Skin of body (tissue), 3 donors: ENCODE measurements at places on chromosomes 16 and 17. TPM values are rescaled to one million over a fixed set of nuclear protein-coding genes. Genes with fewer than 3 reads are reported as not detected.
A peak's percentile ranks its signal among the peaks of the same experiment; 100 is the strongest.

OR4D1 gene
- not detected for total RNA-seq

METTL9 gene
- 113 TPM for total RNA-seq

KCNJ16 gene
- total RNA-seq = 0.69 TPM

HSD17B2 gene
- total RNA-seq = 12.4 TPM

GAS7 gene
- total RNA-seq = 60.8 TPM

DNA sequence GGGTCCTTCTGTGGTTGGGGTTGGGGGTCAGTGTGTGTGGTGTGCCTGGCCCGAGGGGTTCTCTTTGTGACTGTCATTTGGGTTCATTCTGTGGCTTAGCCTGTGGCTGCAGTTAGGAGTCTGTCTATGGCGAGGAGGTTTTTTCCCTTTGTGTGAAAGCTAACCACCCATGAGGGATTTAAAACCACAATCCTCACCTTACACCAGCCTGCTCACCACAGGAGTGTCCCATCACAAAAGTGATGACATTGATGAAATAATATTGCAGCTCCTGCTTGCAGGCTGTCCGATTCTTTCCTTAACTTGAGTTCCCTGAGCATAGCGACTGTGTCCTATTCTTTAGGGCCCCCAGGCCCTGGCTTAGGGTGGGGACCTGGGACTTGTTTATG is 113.6 kb downstream of the RAP1GAP2 start:
- DNase-seq = no peak

- DNase-seq = no peak
These were observed 1.2 kb upstream of the ATP2A1 start for GRCh38 chr16:28876973-28877654.

GRCh38 chr16:4403133-4403949 is 13.1 kb downstream of the CORO7 start:
- no peak for DNase-seq

GRCh38 chr17:73045724-73046123 is 46.8 kb downstream of the SLC39A11 start:
- no peak for DNase-seq

GRCh38 chr17:58307468-58308172 is 21.0 kb downstream of the TSPOAP1 start:
- no peak for DNase-seq

- peak; percentile 89 for DNase-seq
These were observed 591 bp upstream of the TNFSF13 start for GRCh38 chr17:7557775-7558543.

DNA sequence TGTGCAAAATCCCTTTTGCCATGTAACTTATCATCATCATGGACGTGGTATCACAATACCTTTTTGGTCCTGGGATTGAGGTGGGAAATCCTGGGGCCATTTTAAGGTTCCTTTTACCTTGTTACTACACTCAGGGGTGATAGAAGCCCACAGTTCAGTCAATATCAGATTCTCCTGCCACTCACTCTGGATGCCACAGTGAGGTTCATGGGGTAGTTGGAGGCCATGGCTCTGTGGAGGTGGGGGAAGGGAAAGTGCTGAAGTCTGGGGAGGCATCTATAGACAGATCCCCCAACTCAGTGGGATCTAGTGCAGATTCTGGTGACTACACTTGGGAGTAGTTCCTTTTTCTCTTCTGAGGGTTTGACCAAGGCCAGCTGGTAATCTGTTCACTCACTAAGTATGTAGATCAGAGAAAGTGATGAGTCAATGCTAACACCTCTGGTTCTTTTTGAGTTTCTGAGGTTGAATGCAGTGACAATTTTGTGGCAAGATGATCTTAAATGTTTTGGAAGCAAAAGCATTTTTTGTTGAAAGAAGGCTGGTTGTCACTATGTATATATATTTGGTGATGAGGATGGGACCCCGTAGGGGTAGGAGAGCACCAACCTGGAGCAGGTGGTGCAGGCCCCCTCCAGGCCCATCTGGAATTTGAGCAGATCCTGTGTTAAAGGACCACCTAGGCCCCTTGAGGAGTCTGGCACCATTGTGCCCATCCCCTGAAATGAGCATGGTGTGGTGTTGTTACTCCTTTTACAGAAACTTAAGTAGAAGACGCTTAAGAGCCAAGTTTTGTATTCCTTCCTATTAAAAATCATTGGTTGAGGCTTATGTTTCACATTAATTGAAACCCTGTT is 18.8 kb upstream of the IRF8 start:
- DNase-seq = no peak

- DNase-seq = peak; percentile 30
These were observed 6.9 kb upstream of the ELAC2 start for GRCh38 chr17:13024526-13025257.

- DNase-seq = no peak
These were observed 13.3 kb downstream of the HERPUD1 start for GRCh38 chr16:56944954-56945839.
